ENCODE measurements at places on chromosomes 13 and 19. TPM values are rescaled to one million over a fixed set of nuclear protein-coding genes. Genes with fewer than 3 reads are reported as not detected.

GRCh38 chr13:47484548-47484947 lies 516.5 kb downstream of the SUCLA2 start:
- H3K4me1 ChIP-seq, result no peaks in the 10 kb centered on the region
- H3K4me3 ChIP-seq, result no peak overlapping the region
- H3K27me3 ChIP-seq, result no peaks in the 10 kb centered on the region
- no peak for DNase-seq
- no peak overlapping the region for H3K27ac ChIP-seq

GRCh38 chr13:43520351-43520750 lies 266.4 kb downstream of the ENOX1 start:
- no peak overlapping the region for H3K27ac ChIP-seq
- DNase-seq, result no peak
- H3K4me3 ChIP-seq, result no peak overlapping the region
- H3K36me3 ChIP-seq, result no peaks in the 10 kb centered on the region

DNA sequence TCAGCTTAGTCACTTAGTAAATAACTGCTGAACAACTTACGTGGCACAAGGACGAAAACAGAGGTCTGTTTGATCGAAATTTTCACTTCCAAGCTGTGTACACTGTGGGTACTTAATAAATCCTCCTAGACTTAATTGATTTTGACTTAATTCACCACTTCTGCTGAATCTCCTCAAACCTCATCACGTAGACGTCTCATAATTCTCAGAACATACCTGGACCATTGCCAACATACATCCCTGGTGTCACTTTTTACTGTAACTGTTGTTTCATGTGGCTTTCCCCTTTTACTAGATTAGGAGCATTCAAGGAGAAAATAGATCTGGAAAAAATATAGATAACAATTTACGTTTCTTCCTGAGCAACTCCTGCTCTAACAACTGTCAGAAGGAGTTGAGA lies 105.0 kb downstream of the MBNL2 start:
- no peak overlapping the region for H3K4me3 ChIP-seq
- no peaks in the 10 kb centered on the region for H3K27me3 ChIP-seq
- no peak overlapping the region for H3K27ac ChIP-seq
- no peaks in the 10 kb centered on the region for H3K36me3 ChIP-seq

DNA sequence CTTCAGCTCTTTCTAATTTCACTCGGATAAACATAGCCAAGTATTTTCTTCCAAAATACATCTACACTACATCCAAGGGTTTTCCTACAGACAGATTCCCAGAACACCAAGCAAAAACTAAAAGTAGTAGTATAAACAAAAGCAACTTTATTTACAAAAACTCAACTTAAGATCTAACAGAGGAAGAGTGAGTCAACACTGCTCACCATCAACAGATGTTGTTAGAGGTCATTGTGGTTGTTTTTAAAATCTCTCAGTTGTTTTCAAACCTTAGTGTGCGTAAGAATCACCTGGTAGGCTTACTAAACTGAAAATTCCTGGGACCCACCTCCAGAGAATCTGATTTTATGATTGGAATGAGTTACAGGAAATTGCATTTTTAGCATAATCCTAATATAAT lies 631.7 kb upstream of the SGCG start:
- no peaks in the 10 kb centered on the region for H3K27me3 ChIP-seq
- H3K4me3 ChIP-seq, result no peak overlapping the region
- no peaks in the 10 kb centered on the region for H3K4me1 ChIP-seq
- no peaks in the 10 kb centered on the region for H3K36me3 ChIP-seq
- no peak for DNase-seq

DNA sequence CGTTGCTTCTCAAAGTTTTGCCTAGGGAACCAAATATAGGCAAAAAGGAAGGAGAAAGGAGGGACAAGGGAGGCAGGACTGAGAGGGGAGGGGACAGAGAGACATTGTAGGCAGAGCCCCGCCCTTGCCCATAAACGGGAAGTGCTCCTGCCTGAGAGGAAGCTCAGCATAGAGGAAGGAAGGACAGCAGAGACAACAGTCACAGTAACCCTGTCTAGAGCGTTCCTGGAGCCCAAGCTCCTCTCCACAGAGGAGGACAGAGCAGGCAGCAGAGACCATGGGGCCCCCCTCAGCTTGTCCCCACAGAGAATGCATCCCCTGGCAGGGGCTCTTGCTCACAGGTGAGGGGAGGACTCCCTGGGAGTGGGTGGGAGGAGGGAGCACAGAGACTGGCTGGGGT lies at the start of gene CEACAM21:
TSS of gene CEACAM21 (plus strand) at position 169 of the 400 bp plus-strand sequence. CDS start at position 278, 109 bp downstream.
- no peaks in the 10 kb centered on the region for H3K4me1 ChIP-seq
- no peak within 1 kb of the TSS for H3K27ac ChIP-seq
- H3K27me3 ChIP-seq, result no peaks in the 10 kb centered on the region
- no peaks in the 10 kb centered on the region for H3K36me3 ChIP-seq
- no peak within 1 kb of the TSS for H3K4me3 ChIP-seq

- no peak for DNase-seq
- no peak overlapping the region for H3K27ac ChIP-seq
- H3K36me3 ChIP-seq, result peaks cover 2% of the 10 kb centered on the region
- peak overlapping the region; percentile 88 for H3K4me3 ChIP-seq
- H3K27me3 ChIP-seq, result no peaks in the 10 kb centered on the region
These were observed 1.5 kb upstream of the ZNF561 start for GRCh38 chr19:9622531-9622930.

DNA sequence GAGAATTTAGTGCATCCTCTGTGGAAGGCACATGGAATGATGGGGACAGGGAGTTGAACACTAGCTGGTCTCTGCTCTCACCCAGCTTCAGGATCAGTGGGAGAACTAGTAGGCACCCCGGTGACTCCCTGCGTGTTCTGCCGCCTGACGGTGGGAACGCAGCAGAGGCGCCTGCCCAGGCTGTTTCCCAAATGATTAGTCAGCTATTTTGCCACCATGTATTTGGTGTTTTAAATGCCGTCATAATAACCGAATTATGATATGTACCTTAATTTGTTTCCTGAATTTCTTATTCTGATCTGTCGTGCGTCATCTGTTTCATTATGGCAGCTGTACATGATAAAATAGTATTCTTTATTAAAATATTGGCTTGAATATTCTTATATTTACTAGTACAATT lies 115.9 kb upstream of the GJB6 start:
- H3K4me1 ChIP-seq, result peaks cover 19% of the 10 kb centered on the region
- no peaks in the 10 kb centered on the region for H3K36me3 ChIP-seq
- no peak overlapping the region for H3K27ac ChIP-seq

DNA sequence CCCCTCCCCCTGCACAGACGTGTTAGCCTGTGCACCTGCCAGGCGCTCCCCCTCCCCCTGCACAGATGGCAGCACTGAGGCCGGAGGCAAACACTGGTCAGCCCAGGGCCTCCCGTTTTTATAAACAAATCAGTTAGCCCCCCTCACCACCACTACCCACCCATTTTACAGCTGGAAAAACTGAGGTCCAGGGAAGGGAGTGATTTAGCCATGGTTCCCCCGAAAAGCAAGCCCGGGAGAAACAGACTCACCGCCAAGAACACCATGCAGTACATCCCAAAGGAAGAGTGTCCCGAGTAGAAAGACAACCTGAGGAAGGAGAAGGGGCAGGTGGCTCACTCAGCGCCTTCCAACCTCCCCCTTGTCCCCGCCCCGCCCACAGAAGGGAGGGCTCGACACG lies 8.7 kb downstream of the PLPP2 start:
- no peak overlapping the region for H3K27ac ChIP-seq
- no peaks in the 10 kb centered on the region for H3K36me3 ChIP-seq
- no peak for DNase-seq
- H3K4me1 ChIP-seq, result peaks cover 12% of the 10 kb centered on the region
- peaks cover 25% of the 10 kb centered on the region for H3K27me3 ChIP-seq

DNA sequence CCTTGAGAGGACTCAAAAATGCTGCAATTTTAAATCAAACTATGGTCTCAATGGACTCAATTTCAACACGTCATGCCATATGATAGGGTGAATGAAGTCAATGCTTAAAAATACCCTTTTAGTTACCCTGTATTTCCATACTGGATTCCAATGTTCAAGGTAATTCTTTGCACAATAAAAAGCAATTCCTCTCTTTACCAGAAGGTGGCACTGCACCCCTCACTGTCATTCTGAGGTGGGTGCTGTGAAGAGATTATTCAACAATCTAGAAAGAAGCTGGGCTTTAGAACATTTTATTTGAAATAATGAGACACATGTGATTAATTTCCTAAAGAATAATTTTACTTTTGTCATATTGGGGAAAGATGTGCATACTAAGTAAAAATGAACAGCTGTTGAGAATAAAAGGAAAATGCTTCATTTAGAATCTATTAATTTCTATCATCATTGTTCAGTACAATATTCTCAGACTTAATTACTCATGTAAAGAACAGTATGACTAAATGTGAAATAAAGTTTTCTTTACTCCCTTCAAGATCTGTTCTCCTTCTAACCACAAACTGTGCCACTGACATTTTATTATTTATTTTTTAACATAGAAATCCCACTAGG lies 789.1 kb downstream of the GPC5 start:
- no peaks in the 10 kb centered on the region for H3K4me1 ChIP-seq
- H3K4me3 ChIP-seq, result no peak overlapping the region
- no peak overlapping the region for H3K27ac ChIP-seq
- no peaks in the 10 kb centered on the region for H3K27me3 ChIP-seq

DNA sequence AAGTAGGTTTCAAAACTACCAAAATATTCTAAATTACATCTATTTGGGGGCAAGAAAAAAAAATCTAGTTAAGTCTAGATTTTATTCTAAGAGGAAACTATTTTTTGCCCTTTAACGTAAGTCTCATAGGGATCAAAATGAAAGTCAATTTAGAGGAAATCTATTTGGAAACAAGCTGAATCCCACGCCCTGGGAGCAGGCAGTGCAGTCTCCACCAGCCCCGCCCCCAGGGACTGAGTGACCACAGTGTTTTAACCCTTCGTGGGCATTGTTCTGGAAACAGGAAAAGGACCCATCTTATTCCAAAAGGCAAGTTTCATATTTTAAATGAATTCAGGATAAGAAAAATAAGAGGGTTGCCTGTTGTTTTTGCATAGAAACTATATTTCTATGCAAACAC lies 209.7 kb downstream of the SPRY2 start:
- H3K27me3 ChIP-seq, result no peaks in the 10 kb centered on the region
- no peaks in the 10 kb centered on the region for H3K36me3 ChIP-seq
- H3K4me1 ChIP-seq, result peaks cover 66% of the 10 kb centered on the region
- no peak overlapping the region for H3K27ac ChIP-seq
- DNase-seq, result peak; percentile 67

DNA sequence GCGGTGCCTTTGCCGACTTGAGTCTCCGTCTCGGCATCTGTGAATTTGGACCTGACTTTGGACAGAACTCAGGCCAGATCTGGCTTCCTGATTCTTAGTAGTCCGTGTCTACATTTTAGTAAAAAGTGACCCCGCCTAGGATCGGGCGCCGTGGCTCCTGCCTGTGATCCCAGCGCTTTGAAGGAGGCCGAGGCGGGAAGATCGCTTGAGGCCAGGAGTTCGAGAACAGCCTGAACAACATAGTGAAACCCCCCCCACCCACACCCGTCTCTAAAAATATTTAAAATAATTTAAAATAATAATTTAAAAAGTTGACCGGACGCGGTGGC lies 849 bp upstream of the TCF3 start:
- DNase-seq, result no peak
- peaks cover 6% of the 10 kb centered on the region for H3K36me3 ChIP-seq
- H3K27ac ChIP-seq, result no peak overlapping the region
- H3K4me3 ChIP-seq, result peak overlapping the region; percentile 72
- H3K4me1 ChIP-seq, result peaks cover 9% of the 10 kb centered on the region

- no peaks in the 10 kb centered on the region for H3K36me3 ChIP-seq
- peak; percentile 87 for DNase-seq
- peak overlapping the region; percentile 46 for H3K4me3 ChIP-seq
- no peaks in the 10 kb centered on the region for H3K27me3 ChIP-seq
These were observed 14.2 kb downstream of the DPF1 start for GRCh38 chr19:38209671-38210457.

DNA sequence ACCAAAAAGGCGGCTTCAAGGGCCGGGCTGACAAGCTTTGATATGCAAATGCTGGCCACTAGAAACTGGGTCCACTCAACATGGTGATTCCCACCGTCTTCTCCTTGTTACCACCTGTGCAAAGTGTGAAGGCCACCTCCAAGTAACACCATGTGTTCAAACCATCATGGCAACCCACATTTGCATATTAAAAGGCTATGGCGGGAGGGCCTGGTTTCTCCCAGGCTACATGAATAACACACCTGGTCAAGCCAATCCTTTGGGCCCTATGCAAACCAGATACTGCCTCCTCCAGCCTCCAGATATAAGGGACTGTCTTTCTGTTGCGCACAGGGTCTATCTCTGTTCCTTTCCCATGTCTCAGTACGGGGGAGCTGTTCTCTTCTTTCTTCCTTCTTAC lies 36.6 kb upstream of the ZSCAN5A start:
- DNase-seq, result no peak
- H3K36me3 ChIP-seq, result no peaks in the 10 kb centered on the region
- no peak overlapping the region for H3K27ac ChIP-seq
- no peaks in the 10 kb centered on the region for H3K27me3 ChIP-seq
- H3K4me1 ChIP-seq, result no peaks in the 10 kb centered on the region

DNA sequence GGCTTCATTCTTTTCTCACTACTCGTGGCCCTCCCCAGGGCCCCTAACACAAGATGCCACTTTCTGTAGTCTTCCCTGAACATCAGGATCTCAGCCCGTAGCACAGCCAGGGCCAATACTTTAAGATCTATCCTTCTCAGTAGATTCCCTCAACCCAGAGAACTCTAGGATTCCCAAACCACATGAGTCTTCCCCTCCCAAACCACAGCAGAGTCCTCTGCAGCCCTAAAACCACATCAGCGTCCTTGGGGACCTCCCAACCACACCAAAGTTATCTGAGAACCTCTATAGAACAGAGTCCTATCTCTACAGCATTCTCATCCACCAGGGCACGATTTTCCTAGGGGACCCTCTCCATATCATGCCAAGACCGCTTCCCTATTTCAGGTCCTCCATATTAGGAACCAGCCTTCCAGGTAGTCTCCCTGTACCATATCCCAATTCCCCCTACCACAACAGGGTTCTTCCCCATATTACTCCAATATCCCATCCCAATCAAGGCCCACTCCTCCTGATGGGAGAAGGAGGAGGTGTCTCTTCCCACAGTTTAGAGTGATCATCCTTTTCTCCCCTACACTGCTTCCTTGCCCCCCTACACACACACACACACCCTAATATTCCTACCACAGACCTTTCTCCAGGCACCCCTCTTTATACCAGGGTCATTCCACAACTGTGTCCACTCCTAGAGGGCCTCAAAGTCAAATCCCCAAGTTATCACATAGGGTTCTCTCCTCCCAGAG lies 1.4 kb downstream of the DYRK1B start:
- H3K36me3 ChIP-seq, result peaks cover 10% of the 10 kb centered on the region
- no peak overlapping the region for H3K27ac ChIP-seq
- peak overlapping the region; percentile 91 for H3K4me3 ChIP-seq

DNA sequence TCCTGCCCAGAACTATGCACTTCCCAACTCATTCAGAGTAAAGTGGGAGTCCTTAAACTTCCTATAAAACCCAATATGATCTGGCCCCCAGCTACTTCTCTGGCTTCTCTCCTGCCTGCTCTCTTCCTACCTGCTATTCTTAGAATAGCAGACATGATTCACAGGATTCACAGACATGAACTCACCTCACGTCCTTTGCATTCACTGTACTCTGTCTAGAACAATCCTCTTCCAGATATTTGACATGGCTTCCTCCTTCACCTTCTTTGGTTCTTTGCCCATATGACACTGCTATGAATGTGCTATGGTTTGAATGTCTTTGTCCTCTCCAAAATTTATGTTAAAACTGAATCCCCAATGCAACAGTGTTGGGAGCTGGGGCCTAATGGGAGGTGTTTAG lies 154.9 kb downstream of the UGGT2 start:
- no peaks in the 10 kb centered on the region for H3K27me3 ChIP-seq
- no peaks in the 10 kb centered on the region for H3K4me1 ChIP-seq
- no peak for DNase-seq
- H3K27ac ChIP-seq, result no peak overlapping the region
- H3K4me3 ChIP-seq, result no peak overlapping the region

The INSR gene
- 23.0 TPM for total RNA-seq

The NXNL1 gene
- total RNA-seq, result not detected

The SERPINE3 gene
- 0.47 TPM for total RNA-seq

The DACT3 gene
- total RNA-seq, result 2.2 TPM
